Right renal pelvis (tissue), 4 donors: ENCODE measurements at places on chromosomes 3 and 15.
A peak's percentile ranks its signal among the peaks of the same experiment; 100 is the strongest.

- no peak for DNase-seq
Observed at GRCh38 chr3:6251612-6252400, 609.1 kb upstream of the GRM7 start.

- DNase-seq, result no peak
Observed at GRCh38 chr3:18080198-18080689, 337.8 kb upstream of the TBC1D5 start.

DNA sequence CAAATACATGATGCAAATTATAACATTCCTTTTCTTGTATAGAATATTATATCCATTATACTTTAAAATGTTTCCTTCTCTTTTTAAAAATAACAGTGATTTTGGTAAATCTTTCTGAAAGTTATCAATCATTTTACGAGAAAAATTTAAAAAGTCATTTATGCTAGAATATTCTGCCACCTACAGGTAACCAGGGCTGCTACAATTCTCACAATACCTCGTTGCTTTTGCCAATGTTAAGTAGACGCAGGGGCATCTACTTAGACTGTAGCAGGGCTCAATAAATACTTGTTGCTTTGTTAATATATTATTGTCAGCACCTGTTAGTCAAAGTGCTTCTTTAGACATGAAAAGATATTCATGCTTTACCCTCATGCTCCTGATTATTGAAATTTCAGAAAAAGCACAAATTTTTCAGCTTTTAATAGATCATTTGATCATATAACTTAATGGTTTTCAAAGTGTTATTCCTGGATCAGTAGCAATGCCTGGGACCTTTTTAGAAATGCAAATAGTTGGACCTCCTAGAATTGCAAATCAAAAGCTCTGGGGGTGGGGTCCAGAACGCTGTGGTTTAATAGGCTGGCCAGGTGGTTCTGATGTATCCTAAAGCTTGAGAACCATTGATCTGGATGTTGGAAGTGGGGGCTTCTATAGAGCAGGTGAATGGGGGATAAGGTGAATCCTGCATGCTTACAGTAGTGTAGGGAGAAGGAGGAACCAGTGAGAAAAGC, 223.6 kb upstream of the PDZRN3 start:
- DNase-seq, result no peak

DNA sequence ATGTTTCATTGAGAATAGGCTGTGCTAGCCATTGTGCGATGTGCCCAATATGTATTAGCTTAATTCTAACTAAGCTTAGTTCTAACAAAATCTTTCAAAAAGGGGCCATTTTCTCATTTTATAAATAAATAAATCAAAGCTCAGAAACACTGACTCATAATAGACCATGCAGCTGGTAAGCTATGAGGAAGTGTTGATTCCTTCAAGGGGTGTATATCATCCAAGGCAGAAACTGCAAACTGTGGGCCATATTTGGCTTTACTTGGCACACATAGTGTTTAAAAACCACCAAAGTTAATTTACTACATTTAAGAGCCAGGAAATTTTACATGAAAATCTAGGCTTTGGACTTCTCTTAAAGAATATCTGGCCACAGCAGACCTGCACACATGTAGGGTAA, 136.5 kb downstream of the ZNF621 start:
- DNase-seq, result no peak

- DNase-seq, result no peak
Observed at GRCh38 chr3:37210230-37210629, 35.8 kb upstream of the LRRFIP2 start.

DNA sequence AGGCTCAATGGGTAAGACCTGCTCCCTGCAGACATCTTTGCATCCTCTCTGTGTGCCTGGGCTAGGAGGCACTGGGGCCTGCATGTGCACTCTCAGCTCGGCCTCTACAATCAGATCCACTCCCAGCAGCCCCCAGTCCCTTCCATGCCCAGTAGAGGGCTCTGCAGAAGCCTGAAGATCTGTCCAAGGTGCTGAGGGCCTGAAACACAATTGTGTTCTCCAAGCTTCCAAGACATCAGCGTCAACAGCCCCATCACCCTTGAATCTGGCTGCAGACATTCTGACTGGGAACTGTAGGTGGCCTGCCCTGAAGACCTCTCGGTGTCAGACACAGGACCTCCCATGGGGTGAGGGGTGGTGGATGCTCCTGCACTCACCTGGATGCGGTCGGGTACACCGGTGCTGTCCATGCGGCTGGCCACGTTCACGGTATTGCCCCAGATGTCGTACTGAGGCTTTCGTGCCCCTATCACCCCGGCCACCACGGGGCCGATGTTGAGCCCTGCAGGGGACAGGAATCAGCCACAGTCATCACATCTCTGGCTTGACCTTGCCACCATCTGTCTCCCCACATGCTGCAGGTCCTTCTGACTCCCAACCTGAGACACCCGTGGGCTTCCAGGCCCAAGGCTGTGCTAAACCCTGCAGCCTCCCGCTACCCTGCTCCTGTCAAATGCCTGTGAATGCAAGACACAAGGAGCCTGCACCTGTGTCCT, 84.7 kb downstream of the SEC22A start:
- peak; percentile 26 for DNase-seq

GRCh38 chr3:102745881-102746280, 311.1 kb downstream of the ZPLD1 start:
- no peak for DNase-seq
